ENCODE measurements at places on chromosomes 2 and 18. TPM values are rescaled to one million over a fixed set of nuclear protein-coding genes. Genes with fewer than 3 reads are reported as not detected.

BOLL gene
- not detected for total RNA-seq

LRATD1 gene
- total RNA-seq = 27.0 TPM

POTEJ gene
- not detected for total RNA-seq

ANKRD30B gene
- total RNA-seq = not detected

ALPP gene
- total RNA-seq = not detected

RAB17 gene
- 1.5 TPM for total RNA-seq

MC5R gene
- total RNA-seq = not detected

IL36A gene
- total RNA-seq = 1.0 TPM

HAT1 gene
- total RNA-seq = 32.2 TPM

DES gene
- not detected for total RNA-seq

RUFY4 gene
- total RNA-seq = not detected

UGT1A4 gene
- 1.8 TPM for total RNA-seq

PRSS56 gene
- total RNA-seq = not detected

G6PC2 gene
- not detected for total RNA-seq

INHBB gene
- 0.34 TPM for total RNA-seq

SERPINB11 gene
- under 0.01 TPM for total RNA-seq

RAB6C gene
- under 0.01 TPM for total RNA-seq

MALL gene
- total RNA-seq = 38.3 TPM

TDRD15 gene
- not detected for total RNA-seq

CYBRD1 gene
- total RNA-seq = 8.9 TPM

REG1B gene
- total RNA-seq = not detected

SIX2 gene
- 11.6 TPM for total RNA-seq

GALNT14 gene
- 22.5 TPM for total RNA-seq

OSR1 gene
- 1.7 TPM for total RNA-seq

SLC4A3 gene
- 6.9 TPM for total RNA-seq

CD8B gene
- not detected for total RNA-seq

CCBE1 gene
- 0.28 TPM for total RNA-seq

CABYR gene
- total RNA-seq = 1.4 TPM

SCG2 gene
- total RNA-seq = 0.28 TPM

CFAP65 gene
- not detected for total RNA-seq

PAX3 gene
- total RNA-seq = 5.8 TPM

CPLX4 gene
- total RNA-seq = not detected

MAP3K19 gene
- total RNA-seq = not detected

CELF4 gene
- not detected for total RNA-seq

Data from nasal cavity respiratory epithelium epithelial cell of viscerocranial mucosa (primary cell).